CD8-positive, alpha-beta memory T cell (primary cell): ENCODE measurements at places on chromosomes 1 and 21. TPM values are rescaled to one million over a fixed set of nuclear protein-coding genes. Genes with fewer than 3 reads are reported as not detected.

Gene TRAF3IP3
- polyA plus RNA-seq: 414 TPM

Gene LIPI
- not detected for polyA plus RNA-seq

Gene ZNF593OS
- 0.85 TPM for polyA plus RNA-seq

Gene CFHR2
- polyA plus RNA-seq: not detected

DNA sequence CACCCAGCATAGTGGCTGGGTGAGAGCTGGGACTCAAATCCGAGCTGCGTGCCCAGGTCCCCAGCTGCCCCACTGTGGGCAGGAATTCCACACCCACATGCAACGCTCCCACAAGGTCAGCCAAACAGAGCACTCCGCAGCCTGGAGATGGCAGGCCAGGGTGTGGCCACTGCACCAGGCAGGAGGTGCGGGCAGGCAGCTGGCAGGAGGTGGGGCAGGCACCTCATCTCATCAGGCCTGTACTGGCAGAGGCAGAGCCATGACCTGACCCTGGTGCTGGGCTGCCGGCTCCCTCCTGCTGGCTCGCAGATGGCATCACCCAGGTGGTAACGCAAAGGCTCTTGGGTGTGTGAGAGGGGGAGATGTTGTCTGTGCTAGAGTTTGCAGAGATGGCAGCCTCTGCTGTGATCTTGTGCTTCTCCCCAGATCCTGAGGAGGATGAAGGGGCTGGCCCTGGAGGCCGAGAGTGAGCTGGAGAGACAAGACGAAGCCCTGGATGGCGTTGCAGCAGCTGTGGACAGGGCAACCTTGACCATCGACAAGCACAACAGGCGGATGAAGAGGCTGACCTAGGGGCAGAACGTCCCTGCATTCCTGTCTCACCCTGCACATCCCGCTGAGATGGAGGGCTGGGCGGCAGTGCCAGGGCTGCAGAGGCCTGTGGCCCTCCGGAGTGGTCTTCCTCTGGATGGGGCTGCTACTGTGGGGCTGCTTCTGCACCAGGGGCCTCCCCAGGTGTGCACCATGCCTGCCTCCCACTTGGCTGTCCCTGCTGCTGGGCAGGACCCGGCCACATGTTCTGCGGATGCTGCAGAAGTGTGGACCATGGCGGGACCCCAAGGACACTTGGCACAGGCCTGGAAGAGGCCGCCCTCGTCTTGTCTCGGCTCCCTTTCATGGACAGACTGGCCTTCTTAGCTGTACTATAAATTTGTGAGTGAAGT is 35.1 kb upstream of the PRSS38 start:
- DNase-seq: no peak

DNA sequence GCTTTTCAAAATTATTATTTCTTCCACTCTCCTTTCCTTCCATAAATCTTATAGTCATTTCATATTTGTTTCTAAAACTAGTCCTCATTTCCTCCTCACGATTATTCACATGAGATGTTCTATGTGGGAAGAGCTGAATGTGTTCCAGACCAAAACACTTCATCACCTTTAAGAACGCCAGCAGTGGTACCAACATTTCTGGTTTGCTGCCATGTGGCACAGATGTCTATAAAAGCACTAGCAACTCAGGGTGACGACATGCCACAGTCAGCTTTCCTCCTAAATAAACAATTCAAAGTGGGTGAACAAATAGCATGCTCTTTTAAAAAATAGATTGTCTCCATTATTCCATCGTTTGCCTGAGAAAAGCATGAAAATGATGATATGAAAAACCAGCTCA is 1217.8 kb upstream of the ADGRL2 start:
- DNase-seq: no peak

Gene TEX38
- 0.37 TPM for polyA plus RNA-seq

GRCh38 chr1:15618077-15618654 is 908 bp downstream of the DDI2 start:
- no peak for DNase-seq

DNA sequence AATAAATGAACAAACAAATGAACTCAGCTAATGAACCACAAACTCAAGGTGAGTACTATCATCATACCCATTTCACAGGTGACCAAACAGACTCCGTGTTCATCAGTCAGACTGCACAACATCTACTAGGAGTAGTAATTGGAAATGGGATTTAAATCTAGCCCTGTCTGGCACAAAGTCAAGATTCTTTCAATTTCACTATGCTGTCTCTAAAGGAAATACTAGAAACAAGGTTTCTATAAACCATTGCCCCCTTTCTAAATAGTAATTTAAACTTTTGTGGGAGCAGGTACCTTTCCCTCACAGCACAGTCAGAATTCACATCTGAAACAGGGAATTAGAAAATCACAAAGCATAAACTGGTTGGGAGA is 160.3 kb downstream of the TGFBR3 start:
- no peak for DNase-seq

DNA sequence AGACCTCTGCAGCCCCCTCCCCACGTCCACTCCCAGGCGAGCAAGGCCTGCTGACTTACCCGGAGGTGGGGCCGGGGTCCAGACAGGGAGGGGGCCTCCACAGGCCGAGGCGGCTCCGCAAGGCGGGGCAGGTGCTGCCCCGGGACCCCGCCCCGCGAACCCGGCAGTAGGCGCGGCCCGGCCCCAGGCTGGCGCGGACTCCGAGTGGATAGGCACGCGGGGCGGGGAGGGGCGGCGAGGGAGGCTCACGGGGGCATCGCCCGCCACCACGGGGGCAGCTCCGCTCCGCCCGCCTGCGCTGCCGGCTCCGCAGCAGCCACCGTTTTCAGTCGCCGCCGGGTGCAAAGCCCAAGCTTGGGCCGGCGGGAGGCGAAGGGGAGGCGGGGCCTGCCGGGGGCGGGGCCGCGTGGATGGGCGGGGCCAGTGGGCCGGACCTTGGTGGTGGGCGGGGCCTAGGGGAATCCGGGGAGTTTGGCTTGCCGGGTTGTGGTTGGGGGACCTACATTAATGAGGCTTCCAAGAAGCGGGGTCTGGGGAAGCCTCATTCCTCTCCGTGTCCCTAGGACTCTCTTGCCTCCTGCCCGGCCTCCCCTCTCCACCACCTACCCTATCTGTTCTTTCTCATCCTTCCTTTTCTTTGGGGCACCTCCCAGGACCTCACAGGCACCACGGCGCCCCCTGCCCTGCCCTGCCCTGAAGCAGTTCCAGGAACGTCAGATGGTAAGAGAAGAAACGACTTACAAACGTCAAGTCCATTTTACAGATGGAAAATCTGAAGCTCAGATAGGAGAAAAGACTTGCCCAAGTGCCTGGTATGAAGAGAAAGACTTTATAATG is at the start of gene RIMS3:
Gene RIMS3, minus strand, starts transcription at position 348 of the 837 bp plus-strand sequence. CDS start 23,757 bp downstream, outside the sequence.
- DNase-seq: peak; percentile 85

Gene TMPRSS15
- not detected for polyA plus RNA-seq

DNA sequence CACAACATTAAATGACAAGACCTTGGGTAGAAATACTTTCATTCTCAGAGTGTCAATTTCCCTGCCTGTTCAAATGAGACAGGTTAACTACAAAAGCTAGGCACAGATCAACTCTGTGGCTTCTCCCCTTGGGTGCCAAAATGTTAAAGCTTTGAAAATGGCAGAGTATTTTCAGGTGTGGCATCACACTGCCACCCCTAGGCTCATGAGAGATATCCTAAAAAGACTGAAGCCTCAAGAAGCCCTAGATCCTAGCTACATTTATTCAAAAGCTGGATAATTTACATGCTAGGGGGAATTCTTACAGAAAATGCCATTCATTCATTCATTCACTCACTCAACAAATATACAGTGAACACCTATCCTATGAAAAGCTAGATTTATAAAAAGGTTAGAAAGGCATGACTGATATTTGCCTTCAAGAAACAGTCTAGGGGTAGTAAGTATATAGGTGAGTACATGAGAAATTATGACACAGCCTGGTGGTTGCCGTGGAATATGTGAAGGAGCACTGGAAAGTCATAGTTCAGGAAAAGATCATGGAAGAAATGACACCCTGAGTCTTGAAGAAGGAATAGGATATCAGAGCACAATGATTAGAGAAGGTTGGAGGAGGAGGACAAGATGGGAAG is 15.9 kb upstream of the RAB4A start:
- DNase-seq: no peak

DNA sequence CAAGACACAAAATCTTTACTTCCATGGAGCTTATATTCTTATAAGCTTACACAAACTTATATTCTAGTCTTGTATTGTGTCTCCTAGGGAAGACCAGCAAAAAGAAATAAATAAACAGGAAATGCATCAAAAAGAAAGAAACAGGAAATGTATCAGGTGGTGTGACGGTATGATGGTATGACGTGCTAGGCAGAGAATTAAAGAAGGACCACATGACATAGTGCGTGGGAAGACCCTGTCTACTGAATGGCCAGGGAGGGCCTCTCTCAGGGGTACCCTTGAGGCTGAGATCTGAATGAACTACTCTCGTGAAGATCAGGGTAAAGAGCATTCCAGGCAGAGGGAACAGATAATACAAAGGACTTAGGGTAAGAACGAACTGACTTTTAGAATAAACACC is 15.6 kb upstream of the WDR26 start:
- no peak for DNase-seq

DNA sequence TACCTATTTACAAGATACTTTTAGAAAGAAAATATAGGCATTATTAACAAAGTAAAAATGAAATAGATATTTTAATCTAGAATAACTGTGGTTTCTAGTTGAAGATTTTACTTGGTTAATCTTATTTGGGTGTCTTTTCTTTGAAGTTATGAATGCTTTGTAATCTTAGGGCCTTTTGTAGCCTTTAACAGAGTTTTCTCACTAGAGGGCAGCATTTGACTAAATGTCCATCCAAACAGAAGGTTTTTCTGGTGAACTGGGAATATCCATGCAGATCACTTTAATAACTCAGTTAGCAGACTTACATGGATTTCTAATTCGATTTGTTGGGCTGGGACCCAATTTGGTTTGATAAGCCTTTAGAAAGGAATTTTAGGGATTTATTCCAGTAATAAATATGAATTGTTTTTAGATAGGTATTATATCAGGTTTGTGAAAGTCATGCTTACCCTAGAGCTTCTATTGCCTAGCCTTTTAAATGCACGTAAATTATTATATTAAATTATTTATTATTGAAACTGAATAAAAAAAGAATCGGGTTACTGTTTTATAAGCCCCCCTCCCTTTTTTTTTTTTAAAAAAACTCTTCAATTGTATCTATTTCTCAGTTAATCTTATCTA is 119.7 kb downstream of the ZNF326 start:
- no peak for DNase-seq

Gene OR10Z1
- polyA plus RNA-seq: not detected

Gene GJA5
- not detected for polyA plus RNA-seq

DNA sequence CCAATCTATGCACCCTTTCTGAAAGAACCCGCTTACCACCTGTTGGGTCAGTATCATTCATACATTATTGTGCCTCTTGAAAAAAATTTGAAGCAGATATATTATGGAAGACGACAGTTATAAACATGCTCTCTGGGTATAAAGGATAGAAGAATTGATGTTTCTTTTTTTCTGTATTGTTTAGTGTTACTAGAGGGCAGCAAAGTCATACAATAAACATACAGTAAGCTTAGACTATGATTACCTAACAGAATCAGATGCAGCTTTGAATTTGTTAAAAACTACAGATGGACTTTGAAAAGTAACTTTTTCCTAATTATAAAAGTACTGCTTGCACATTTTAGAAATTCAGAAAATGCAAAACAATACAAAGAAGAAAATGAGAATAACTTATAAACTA is 11.1 kb upstream of the PAXBP1 start:
- DNase-seq: no peak

GRCh38 chr1:61490924-61491323 is 234.0 kb downstream of the TM2D1 start:
- no peak for DNase-seq

Gene SLC30A2
- not detected for polyA plus RNA-seq

GRCh38 chr21:37074546-37074945 is 1.5 kb downstream of the TTC3 start:
- no peak for DNase-seq

Gene AZIN2
- polyA plus RNA-seq: 4.9 TPM

- no peak for DNase-seq
Observed at GRCh38 chr1:226498640-226499008, 49.9 kb upstream of the STUM start.

- no peak for DNase-seq
Observed at GRCh38 chr21:34126691-34127090, 53.3 kb downstream of the MRPS6 start.

DNA sequence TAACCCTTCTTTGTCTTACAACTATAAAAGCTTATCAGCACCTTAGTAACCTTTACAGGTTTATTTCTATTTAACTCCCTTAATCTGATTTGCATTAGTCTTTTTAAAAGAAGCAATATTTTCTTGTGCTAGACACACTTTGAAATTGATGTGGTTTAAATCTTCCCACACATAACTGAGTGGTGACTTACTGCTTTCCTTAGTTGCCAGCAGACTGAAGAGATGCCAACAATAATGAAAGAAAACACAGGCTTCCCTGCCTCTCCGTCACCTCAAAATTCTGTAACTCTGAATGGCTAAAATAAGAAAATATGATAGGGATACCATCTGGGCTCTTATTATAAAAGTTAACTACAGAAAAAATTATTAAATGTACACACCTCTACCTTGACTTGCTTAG is 196.8 kb downstream of the PTBP2 start:
- DNase-seq: no peak

Gene SERINC2
- not detected for polyA plus RNA-seq

DNA sequence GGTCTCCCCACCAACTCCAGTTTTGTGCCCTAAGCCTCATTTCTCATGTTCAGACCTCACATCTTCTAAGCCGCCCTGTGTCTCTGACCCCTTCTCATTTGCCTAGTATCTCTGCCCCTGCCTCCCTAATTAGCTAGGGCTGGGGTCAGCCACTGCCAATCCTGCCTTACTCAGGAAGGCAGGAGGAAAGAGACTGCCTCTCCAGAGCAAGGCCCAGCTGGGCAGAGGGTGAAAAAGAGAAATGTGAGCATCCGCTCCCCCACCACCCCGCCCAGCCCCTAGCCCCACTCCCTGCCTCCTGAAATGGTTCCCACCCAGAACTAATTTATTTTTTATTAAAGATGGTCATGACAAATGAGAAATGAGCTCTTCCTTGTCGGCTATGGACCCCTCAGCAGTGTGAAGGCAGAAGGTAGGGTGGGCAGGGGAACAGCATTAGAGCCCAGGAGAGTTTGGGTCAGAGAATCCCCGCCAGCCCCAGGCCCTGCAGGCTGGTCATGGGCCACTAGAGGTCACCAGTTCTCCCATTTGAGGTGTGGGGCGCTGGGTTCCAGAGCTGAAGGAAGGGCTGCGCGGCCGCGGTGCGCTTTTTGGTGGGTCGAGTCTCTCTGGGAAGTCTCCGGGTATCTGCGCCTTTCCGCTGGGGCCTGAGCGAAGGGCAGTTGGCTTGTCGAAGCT is 11.5 kb downstream of the ADAMTSL4 start:
- peak; percentile 85 for DNase-seq

GRCh38 chr1:109477821-109478220 is 5.9 kb upstream of the ATXN7L2 start:
- DNase-seq: no peak

Gene PLA2G2C
- not detected for polyA plus RNA-seq

Gene DIRAS3
- not detected for polyA plus RNA-seq

DNA sequence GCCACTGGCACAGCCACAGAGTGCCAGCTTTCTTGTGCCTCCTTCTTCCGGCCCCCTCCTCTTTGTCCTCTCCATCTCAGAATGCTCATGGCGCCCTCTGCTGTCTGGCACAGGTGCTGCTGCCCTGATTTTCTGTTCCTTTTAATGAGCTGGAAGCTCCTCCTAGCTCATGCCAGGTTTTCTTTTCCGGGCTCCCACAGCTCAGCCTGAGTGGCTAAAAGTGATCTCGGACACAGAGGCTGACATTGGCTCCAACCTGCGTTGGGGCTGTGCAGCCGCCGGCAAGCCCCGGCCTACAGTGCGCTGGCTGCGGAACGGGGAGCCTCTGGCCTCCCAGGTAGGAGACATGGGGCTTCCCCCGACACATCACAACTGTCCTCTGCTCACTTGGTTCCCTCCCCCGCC is 18.7 kb downstream of the CNTN2 start:
- DNase-seq: peak; percentile 55

- DNase-seq: no peak
Observed at GRCh38 chr21:45333583-45334121, 46.0 kb upstream of the POFUT2 start.

Gene VAMP3
- 41.7 TPM for polyA plus RNA-seq
